ENCODE measurements at places on chromosomes 1 and 21.

- no peak for DNase-seq
Measured at GRCh38 chr1:243754348-243754747, 95.7 kb downstream of the AKT3 start.

DNA sequence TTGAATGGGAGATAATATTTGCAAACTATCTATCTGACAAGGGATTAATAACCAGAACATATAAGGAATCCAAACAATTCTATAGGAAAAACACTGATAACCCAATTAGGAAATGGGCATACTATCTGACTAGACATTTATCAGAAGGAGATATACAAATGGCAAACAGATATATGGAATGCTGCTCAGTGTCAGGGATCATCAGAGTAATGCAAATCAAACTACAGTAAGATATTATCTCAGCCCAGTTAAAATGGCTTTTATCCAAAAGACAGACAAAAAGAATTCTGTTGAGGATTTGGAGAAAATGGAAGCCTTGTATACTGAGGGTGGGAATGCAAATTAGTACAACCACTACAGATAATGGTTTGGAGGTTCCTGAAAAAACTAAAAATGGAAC is 758.0 kb upstream of the B3GALT2 start:
- DNase-seq: no peak

DNA sequence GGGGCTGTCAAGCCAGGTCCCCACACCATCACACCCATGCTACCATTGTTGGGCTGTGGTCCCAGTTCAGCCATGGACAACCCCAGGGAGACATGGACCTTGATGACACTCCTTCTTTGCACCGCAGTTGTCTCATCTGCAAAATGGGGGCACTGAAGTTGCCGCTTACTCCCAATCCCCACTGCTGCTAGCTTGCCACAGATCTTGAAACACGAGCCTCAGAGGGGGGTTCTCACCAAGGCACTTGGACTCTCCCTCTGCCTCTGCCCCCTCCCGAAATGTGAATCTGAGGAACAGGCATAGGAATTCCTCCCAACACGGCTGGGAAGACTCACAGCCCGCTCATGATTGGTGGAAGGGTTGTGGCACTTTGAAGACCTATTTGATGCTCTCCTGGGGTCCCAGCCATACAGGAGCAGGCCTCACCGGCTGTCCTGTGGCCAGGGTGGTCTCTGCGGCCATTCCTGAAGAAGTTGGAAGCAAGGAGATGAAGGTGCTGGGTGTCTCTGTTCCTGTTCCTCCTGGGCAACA is 31.1 kb downstream of the RUNX3 start:
- no peak for DNase-seq

DNA sequence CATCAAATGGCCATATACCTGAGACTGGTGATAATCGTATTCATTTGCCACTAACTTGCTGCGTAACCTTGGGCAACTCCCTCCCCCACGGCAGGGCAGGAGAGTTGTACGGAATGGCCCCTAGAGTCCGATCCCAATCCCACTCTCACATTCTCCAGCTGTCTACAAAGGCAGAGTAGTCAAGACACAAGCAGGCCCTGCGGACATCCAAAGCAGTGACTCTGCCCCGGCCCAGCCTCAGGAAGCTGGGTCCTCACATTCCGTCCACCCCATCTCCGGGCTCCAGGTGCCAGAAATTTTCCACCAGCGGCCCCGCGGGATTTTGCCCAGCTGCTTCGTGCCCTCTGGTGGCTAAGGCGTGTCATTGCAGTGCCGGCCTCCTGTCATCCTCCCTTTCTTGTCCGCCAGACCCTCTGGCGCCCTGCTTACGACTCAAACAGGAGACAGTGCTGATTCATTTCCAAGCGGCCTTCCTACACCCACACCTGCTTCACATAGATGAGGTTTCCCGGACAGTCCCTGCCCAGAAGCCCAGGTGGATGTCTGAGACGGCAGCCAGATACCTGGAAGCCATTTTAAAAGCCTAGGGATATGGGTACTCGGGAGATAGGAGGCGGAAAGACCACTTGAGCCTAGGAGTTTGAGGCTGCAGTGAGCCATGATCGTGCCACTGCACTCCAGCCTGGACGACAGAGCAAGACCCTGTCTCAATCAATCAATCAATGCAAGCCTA is 2.9 kb upstream of the S100A2 start:
- peak; percentile 91 for DNase-seq

DNA sequence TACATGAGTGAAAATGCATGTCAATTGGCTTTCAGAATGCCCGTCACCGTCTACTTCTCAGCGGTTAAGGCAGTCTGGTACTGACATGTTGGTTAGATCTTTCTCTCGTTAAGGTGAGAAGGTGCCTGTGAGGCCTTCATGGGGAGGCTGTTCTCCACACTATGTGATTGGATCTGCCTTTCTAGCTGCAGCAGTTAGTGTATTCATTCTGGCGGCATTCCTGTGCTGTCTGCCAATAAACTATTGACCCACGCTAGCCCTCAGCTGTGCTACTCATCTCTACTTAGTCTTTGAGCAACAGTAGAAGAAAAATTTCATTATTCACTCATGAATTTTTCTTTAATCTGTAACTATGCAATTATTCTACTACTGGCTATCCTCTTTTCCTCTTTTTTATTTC is 32.0 kb downstream of the CCSAP start:
- no peak for DNase-seq

- no peak for DNase-seq
Measured at GRCh38 chr1:87899746-87900145, 571.1 kb downstream of the LMO4 start.

GRCh38 chr21:18275781-18276180 is 31.1 kb downstream of the CHODL start:
- no peak for DNase-seq

DNA sequence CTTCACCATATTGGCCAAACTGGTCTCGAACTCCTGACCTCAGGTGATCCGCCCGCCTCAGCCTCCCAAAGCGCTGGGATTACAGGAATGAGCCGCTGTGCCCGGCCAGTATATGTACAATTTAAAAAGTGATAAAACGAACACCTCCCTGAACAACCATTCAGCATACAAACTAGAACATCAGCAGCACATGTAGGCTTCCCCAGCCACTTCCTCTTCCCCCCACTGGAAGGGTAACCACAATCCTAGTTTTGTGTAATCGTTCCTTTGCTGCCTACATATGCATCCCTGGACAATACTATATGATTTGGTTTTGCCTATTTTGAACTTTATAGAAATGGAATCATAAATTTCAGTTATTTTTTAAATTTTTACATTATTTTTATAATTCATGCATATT is 60.4 kb downstream of the DESI2 start:
- no peak for DNase-seq

GRCh38 chr21:37763298-37763697 is 153.0 kb downstream of the KCNJ6 start:
- DNase-seq: no peak

- DNase-seq: no peak
Measured at GRCh38 chr1:206803221-206803730, 31.0 kb upstream of the IL10 start.

DNA sequence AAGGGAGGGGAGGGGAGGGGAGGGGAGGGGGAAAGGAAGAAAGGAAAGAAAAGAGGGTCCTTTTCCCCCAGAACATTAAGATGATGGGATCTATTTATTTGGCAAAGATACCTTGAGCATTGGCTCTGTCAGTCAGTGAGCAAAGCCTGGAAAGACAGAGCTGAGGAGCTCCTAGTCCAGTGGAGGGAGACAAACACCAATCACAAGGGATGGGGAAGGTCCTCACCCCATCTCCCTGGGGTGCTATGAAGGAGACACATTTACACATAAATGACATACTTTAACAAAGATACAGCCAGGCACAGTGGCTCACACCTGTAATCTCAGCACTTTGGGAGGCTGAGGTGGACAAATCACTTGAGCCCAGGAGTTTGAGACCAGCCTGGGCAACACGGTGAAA is 154.9 kb upstream of the TIAM1 start:
- DNase-seq: peak; percentile 11

GRCh38 chr1:95041491-95042165 is 31.1 kb downstream of the ALG14 start:
- peak; percentile 70 for DNase-seq

- DNase-seq: no peak
Measured at GRCh38 chr1:178283409-178283808, 189.5 kb downstream of the RASAL2 start.

DNA sequence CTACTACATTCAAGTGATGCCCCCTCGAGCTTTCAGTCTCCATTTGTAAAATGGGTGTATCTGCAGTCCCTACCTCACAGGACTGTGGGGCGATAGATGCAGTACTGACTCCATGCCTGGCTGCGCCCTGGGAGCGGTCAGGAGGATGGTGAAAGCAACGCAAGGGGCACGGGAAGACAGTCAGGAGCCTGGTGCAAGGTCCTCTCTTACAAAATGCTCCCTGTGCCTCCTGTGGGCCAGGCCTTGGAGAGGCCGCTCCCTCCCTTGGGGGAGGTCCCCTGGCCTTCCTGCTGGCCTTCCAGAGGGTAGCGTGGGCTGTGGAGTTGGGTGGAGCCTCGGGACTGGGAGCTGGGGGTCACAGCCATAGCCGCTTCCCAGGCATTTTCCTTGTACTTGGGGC is 21.6 kb downstream of the FAM151A start:
- DNase-seq: no peak

- DNase-seq: no peak
Measured at GRCh38 chr1:26950602-26951001, 9.7 kb downstream of the KDF1 start.

DNA sequence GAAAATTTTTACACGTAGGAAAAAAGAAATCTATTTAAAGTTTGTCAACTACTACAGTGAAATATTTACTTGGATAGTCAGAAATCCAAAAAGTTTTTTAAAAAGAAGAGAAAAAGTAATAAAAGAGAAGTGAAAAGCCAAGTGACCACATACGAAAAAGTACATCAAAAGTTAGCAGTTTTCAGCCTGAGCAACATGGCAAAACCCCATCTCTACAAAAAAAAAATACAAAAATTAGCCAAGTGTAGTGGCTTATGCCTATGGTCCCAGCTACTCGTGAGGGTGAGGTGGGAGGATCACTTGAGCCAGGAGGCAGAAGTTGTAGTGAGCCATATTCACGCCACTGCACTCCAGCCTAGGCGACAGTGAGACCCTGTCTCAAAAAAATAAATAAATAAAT is 5.2 kb upstream of the MR1 start:
- no peak for DNase-seq

- no peak for DNase-seq
Measured at GRCh38 chr1:18302788-18303413, 177.8 kb upstream of the KLHDC7A start.

DNA sequence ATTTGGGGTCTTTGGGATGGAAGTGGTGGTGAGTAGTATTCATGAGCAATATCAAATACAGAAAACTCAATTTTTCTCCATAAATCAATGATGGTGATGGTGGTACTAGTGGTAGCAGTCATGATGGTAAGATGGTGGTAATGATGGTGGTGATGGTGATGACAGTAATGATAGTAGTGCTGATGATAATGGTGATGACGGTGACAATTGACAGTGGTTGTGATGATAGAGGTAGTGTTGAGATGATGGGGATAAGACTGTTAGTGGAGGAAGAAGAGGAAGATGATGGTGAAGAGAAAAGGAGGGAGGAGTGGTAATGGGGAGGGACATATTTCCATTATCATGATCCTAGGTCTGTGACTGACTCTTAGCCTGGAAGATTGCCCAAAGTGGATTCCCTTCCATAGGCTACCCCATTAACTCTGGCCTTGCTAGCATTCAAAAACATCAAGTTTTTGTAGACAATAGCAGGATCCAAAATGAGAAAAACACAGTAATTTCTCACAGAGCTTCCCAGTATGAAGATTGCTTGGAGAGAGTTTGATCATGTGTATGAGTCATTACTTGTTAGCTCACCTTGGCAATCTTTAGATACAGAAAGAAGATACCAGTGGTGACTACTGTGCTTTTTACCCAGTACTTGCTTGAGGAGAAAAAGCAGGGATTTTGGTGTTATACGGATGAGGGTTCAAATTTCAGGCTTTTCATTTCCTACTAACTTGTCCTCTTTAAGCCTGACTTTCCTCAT is 93.9 kb downstream of the ATP1A1 start:
- DNase-seq: no peak
